ENCODE measurements at places on chromosomes 1 and 21.

DNA sequence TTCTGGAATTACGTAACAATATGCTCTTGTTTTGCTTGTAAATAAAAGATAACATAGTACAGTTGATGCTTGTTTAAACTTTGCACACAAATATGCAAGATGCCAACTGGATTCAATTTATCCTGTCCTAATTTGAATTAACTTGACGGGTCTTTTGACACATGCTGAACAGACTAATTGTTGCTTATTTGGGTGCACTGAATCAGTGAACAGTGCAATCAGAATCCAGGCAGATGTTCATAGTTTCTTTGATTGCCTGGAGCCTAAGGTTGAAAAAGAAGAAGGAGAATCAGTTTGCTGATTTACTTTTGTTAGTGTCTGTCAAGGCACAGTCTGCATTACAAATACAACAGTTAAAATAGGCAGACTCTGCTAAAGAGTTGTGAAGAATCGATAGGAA is 307.9 kb downstream of the COL11A1 start:
- no peak for DNase-seq

- DNase-seq = no peak
Observed at GRCh38 chr1:150874455-150875196, 1.8 kb downstream of the ARNT start.

GRCh38 chr1:236865818-236866155 is 70.7 kb downstream of the MTR start:
- no peak for DNase-seq

DNA sequence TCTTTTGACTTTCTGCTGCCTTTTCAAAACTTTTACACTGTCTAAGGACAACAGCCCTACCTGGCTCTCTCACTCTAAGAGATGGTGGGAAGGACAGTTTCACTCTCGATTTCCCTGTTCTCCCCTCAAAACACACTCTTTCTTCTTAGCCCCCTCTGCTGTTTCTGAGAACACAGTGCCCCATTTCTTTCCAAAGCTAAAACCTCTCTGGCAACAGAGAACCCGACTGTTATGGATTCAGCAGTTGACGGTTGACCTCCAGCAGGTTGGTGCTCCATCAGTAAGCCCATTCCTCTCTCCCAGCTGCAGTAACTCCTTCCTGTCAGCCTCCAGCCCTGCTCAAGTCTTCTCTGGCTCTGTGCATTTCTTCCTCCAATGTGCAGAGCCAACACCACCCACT is 88.2 kb upstream of the ABCD3 start:
- DNase-seq = no peak

DNA sequence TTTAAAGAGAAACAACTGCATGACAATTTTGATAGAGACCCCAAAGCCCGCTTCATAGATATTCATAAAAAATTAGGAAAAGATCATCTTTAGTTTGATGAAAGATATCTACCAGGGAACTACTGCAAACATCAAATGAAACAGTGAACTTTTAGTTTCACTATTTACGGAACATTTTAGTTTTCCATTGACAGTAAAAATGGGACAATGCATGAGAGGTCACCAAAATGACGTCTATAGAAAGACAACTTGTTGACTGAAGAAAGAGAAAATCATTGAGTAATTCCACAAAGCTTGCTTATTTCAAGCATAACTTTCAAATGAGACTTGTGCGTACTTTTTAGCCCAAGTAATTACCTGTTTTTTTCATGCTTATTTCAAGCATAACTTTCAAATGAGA is 411.4 kb downstream of the HLX start:
- no peak for DNase-seq

DNA sequence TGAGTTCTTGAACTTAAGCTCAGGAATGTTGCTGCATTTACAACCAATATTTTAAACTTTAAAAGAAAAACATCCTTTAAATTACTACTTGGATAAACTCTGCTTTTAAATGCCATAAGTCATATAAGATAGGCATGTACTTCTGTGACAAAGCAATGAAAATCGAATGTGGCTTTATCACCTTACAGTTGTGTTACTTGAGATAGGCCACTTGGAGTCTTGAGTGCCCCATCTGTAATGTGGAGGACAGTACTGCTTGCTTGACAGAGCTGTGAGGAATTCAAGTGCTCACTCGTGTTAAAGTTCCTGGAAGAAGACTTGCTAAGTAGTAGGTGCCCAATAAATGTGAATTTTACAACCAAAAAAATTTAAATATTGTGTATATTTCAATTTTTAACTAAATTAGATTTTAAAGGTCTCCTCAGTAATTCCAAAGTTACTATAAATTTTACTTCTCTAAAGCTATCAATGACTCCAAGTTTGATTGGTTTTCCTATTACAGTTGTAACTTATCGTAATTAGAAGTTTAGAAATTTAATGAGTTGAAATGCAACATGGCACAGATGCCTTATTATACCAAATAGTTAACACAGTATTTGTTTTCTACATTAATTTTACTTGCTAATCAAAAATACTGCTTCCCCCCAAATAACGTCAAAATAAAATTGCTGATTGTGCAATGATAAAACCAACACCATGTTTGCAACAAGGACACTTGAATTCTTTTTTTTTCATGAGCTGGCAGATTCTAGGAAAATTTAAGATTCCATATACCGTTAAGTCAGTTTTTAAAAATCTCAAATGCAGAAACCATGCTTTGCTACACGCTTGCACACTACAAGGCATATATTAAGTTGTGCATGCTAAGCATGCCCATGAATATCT is 21.8 kb downstream of the PSMB2 start:
- DNase-seq = no peak
